LHCN-M2 (cell line): ENCODE measurements at places on chromosomes 3 and 15. TPM values are rescaled to one million over a fixed set of nuclear protein-coding genes. Genes with fewer than 3 reads are reported as not detected.

The IGSF11 gene
- total RNA-seq = not detected in 2 replicates

The UPK1B gene
- total RNA-seq = not detected in 2 replicates

The LRTM1 gene
- not detected in 2 replicates for total RNA-seq

The PTX3 gene
- 124 and 161 TPM in 2 replicates for total RNA-seq

The PROS1 gene
- 73.7 and 75.9 TPM in 2 replicates for total RNA-seq

The DLG1 gene
- total RNA-seq = 107 and 110 TPM in 2 replicates

The COL6A5 gene
- total RNA-seq = under 0.01 and 0.34 TPM in 2 replicates

The BTBD1 gene
- total RNA-seq = 139 and 154 TPM in 2 replicates

- peak; percentile 57 for DNase-seq
Measured at GRCh38 chr15:38699633-38700230, 135.1 kb upstream of the RASGRP1 start.

GRCh38 chr3:143031327-143031726, 30.0 kb downstream of the U2SURP start:
- DNase-seq = no peak

GRCh38 chr15:86558252-86558651, 478.6 kb downstream of the AGBL1 start:
- no peak for DNase-seq

DNA sequence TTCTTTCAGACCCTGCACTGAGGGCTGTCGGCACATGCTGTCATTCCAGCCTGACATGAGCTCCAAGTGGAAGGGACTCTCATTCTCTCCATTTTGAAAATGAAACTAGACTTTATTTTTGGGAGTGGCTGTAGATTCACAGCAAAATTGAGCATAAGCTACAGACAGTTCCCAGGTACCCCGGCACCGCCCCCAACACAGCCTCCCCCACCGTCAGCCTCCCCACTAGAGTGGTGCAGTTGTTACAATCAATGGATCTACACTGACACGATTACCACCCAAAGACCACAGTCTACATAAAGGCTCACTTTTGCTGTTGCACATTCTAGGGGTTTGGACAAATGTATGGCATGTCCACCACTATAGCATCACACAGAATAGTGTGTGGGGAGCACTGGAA, 29.5 kb upstream of the FGD5 start:
- no peak for DNase-seq

DNA sequence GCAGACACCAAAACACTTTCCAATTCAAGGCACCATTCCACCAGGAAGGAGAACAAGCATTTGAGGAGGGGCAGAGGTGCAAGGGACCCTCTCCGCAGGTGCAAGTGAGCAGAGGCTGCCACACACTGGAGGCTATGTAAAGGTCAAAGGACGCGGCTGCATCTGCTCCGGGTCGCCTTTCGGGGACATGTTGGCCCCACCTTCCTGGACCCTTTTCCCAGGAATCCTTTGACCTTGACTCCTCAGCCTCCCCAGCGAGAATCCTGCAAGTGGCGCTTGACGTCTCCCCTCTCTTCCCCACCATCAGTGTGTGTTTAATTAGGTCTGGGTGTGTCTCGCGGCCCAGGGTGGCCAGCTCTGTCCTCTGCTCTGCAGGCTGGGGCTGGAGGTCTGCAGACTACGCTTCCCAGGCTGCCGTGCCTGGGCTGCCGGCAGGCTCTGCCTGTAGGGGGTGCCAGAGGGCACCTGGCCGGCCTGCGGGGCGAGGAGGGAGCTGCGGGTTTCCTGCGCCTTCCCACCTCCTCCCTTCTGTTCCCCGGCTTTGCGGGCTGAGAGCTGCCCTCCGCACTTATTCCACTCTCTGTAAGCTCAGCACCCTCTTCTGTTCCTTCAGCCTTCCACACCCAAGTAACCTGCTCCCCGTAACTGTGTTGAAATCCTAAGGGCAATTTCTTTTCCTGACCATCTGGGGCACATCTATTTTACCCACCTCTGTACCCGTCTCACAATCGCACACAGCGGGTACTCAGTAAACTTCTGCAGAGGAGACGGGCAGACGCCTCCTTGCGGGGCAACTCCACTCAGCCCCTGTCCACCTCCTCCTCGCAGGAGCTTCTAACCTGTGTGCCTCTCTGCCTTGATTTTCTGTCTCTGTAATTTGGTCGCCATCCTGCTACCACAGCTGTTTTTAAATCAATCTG, 129.8 kb downstream of the NSMCE3 start:
- DNase-seq = no peak

DNA sequence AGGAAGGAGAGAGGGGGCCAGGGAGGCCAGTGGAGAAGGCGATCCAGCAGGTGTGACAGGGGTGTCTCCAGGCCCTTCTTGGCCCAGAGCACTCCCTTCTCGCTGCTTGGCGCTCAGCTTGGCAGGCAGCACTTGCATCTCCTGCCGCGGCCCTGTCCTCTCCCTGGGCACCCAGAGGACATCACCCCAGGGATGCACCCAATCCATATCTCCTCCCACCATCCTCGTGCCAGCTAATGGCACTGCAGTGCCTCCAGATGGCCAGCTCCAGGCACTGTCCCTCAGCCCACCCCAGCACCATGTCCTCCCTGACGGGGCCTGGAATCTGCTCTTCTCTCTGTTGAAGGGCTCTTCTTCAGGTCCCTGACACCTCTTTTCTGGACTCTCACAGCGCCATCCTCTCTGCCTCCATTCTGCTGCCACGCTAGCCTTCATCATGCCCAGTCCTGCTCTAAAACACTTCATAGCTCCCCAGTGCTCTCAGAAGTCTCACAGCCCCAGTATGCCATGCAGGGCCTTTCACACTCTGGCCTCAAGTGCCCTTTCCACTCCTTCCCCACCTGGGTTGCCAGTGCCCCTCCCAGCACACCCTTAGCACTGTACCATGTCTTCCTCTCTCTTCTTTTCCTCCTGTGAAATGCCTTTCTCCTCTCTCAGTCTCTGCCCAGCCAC, 106.8 kb upstream of the SLC6A11 start:
- no peak for DNase-seq

DNA sequence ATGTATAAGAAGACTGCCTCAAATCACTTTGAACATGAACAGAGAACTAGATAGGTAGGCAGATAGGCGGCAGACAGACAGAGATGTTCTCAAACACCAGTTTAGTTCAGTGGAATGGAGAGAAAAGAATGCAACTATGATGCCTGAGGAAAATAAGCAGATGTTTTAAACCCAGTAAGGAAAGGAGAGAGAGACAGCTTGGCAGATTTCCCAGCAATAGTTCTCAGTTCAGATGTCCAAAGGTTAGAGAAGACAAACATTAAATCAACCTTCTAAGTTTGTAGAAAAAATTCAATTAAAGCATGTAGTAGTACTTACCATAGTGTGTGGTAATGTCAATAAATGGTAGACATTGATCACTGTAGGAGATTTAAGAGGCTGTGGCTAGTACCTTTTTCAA, 209.6 kb upstream of the PFN2 start:
- DNase-seq = peak; percentile 89

- DNase-seq = no peak
Measured at GRCh38 chr15:99445272-99445850, 120.4 kb upstream of the MEF2A start.

DNA sequence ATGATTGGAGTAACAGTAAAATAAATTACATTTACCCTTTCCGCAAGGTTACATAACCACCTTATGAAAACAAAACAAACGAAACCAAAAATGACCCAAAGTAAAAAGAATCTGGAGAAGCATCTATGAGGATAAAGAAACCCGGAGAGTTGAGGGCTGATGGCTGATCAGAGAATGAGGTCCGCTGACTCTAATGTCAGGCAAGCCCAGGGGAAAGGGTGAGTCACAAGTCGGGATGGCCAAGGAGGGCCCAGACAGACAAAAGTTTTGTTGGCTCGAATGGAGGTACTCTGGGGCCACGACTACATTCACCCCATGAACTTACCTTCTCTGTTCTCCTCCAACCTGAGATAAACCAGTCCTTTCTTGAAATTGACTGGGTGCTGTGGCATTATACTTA, 95.7 kb downstream of the RORA start:
- DNase-seq = no peak

GRCh38 chr15:47513471-47513870, 203.8 kb upstream of the SEMA6D start:
- no peak for DNase-seq

DNA sequence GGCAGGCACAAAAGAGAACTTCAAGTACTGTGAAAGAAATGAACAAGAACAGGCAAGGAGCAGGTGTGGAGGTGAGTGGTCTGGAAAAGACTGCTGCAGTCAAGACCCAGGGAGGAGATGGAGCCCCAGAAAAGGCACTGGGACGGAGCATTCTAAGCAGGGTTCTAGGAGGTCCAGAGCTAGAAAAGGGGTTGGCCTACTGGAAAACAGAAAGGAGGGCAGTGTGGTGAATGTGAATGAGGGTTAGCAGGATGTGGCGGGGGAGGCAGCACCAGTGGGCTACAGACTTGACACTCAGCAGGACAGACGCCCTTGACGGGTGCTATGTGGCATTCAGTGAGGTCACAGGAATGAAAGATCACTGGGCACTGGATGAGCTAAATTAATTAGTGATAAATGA, 75.7 kb downstream of the SENP2 start:
- no peak for DNase-seq

DNA sequence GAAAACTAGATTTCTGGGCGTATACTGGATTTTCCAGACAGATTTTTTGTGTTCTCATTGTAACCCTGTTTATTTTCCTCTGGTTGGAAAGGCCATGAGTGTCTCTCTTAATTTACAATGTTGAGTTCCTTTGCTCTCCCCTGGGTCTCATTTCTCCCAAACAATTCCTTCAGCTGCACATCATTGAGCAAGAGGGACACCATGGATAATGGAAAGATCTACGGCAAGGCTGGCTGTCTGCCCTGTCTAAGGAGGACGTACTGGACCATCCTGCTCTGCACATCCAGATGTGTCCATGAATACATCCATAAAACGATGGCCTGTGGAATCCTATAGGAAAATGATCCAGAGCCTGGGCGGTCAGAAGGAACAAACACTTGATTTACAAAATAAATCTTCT, 258.1 kb upstream of the MCTP2 start:
- DNase-seq = no peak

DNA sequence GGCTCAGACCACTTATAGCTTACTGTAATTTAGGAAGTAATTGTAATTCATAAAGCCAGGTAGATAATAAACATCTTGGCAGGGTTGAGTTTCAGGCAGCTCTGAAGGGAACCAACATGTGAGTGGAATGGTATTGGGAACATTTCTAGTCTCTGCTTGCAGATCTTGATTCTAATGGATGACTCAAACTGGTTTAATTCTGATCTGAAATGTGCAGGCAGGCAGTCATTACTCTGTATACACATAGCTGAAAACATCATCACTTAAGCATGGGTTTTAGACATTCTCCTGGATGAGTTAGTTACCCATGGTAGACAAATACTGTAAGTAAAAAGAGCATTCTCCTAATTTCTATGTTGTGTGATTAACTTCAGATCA, 317.0 kb upstream of the TPRG1 start:
- peak; percentile 39 for DNase-seq

- DNase-seq = no peak
Measured at GRCh38 chr3:24052446-24052845, 107.4 kb downstream of the NR1D2 start.

DNA sequence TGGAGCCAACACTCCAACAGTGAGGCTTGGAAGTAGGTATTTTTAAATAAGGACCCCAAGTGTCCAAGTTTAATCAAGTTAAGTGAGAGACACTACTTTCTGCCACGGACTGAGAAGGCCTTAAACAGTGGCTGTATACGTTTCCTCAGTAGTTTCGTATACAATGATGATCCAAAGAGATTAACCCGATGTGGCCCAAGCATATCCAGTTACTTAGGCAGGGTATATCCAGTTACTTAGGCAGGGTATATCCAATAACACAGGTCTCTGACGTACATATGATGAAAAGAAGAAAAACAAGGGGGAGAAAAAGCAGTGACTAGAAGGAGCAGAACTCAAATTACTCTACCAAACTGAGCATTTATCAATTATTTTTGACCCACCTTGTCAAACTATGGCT, 591.4 kb downstream of the FOXP1 start:
- DNase-seq = no peak

- no peak for DNase-seq
Measured at GRCh38 chr3:184676927-184677326, 34.9 kb downstream of the MAGEF1 start.

DNA sequence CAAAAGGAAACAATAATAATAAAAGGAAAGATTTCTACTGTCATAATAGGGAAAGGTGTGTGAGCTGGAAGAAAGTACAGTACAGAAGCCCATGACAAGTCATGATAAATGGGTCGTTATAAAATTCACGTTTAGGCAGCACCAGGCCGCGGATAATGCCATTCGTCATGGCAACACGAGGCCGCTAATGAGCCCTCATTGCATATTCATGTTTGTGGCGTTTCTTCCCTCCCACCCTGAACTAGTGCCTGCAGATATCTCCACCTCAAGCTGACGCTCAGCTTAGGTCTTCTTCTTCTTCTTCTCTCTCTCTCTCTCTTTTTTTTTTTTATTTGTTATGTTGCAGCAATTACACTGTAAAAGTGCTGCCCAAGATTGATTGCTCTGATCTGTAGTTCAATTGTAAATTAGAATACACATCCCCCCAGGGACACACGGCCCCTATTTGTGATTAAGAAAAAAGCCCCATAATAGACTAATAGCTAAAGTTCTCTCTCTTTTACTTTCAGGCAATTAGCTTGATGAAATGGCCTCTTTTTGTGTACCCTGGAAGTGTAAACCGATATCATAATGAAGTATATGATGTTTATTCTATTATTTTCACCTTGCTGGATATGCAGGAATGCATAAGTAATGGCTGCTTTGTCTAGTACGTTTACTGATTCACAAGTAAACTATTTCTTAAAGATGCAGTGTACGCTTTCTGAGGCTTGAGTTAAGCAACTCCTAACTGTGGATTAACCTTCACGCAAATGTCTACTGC, 61.9 kb upstream of the NR2F2 start:
- DNase-seq = peak; percentile 37

DNA sequence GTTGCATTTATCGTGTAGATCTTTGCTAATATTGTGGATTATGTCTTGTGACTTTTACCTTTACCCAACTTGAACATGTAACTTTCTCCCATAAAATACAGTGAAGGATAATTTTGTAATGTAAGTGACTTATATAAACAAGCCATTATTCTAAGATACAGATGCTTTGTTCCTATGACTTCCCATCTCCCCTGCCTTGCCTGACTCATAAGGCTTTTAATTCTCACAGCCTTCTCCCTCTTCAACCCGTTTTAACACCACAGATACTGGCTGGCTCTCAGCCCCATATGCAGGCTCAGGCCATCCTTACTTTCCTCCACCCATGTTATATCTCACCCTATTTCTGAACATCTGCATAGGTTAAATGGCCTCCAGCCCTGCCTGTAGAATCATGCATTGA, 4.1 kb downstream of the CCNDBP1 start:
- DNase-seq = no peak
